BJ (cell line): ENCODE measurements at places on chromosomes 16 and 17.

GRCh38 chr17:38869526-38870258, at the start of gene LASP1:
Gene LASP1 (plus strand): TSS chr17:38870058. CDS start chr17:38870190, 132 bp downstream.
- no peak for DNase-seq

- no peak for DNase-seq
Observed at GRCh38 chr16:86593913-86594620, 15.7 kb downstream of the FOXL1 start.

DNA sequence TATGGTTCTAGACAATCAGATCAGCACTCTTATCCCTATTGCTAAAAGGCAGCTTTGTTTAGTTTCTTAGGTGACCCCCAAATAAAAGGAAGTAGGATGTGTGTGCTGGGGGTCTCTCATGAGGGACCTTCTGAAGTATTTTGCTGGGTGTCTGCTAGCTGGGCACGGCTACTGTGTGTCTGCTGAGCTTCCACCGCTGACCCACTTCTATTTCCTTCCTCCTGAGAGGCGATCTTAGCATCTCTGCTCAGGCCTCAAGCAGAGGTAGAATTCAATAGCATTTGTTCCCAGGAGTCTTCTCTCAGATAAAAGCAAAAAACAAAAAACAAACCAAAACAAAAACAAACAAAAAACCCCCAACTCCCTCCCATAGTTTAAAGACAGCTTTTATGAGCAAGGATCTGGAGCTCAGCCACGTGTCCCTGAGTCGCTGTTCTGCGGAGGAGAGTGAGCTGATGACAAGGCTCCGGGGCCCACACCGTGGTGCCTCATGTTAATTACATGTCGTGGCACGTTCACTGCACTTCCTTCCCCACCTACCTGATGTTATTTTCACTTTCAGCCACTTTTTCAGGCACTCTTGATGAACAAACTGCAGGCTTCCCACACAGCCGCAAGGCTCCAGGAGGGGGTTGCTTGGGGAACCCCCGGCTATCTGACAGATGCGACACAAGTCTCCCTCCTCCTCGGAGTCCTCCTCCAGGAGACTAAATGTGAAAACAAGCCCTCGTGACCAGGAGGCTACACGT, 83.5 kb downstream of the MARCHF10 start:
- no peak for DNase-seq

GRCh38 chr17:17078832-17079231, 36.6 kb downstream of the MPRIP start:
- no peak for DNase-seq

- no peak for DNase-seq
Observed at GRCh38 chr17:60724647-60725046, 47.0 kb downstream of the BCAS3 start.

- no peak for DNase-seq
Observed at GRCh38 chr17:68302066-68302564, 10.8 kb downstream of the ARSG start.

GRCh38 chr16:50384500-50385135, 15.8 kb upstream of the BRD7 start:
- DNase-seq, result no peak

DNA sequence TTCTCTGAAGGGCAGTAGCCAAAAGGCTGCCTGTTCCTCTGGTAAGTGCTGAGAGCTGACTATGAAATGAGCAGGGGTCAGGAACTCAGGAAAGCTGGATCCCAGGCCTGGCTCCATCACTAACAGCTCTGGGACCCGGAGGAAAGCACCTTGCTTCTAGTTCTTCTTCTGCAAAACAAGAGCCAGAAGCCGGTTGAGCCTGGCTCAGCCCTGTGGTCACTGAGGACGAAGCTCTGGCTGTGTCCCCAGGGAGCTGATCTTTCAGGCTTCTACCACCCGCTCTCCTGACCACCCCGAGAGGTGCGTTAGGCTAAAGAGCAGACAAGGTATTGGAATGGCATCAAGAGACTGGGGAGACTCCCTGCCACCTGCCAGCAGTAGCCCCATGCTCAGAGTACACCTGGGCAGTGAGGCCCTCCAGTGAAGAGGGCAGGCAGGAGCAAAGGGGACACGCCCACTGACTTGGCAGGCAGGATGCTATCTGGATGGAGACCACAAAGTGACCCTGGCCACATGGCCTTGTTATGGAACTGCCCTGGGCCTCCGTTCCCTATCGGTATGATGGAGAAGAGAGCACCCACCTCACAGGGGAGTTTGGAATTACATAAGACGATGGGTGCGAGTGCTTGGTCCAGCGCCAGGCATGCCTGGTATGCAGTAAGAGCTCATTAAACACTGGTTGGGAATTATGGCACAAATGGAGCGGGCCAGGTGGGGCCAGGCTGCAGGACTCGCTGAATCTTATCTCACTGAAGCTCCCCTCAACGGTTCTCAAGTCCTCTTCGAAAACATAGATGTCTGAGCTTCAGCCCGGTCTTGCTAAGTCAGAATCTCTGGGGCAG, 61.4 kb downstream of the COG7 start:
- no peak for DNase-seq

GRCh38 chr16:88070989-88071625, 119.9 kb downstream of the BANP start:
- no peak for DNase-seq

- DNase-seq, result no peak
Observed at GRCh38 chr17:33732116-33732515, 439.0 kb upstream of the ASIC2 start.

- peak; percentile 31 for DNase-seq
Observed at GRCh38 chr17:41620583-41621434, 3.6 kb downstream of the KRT17 start.

DNA sequence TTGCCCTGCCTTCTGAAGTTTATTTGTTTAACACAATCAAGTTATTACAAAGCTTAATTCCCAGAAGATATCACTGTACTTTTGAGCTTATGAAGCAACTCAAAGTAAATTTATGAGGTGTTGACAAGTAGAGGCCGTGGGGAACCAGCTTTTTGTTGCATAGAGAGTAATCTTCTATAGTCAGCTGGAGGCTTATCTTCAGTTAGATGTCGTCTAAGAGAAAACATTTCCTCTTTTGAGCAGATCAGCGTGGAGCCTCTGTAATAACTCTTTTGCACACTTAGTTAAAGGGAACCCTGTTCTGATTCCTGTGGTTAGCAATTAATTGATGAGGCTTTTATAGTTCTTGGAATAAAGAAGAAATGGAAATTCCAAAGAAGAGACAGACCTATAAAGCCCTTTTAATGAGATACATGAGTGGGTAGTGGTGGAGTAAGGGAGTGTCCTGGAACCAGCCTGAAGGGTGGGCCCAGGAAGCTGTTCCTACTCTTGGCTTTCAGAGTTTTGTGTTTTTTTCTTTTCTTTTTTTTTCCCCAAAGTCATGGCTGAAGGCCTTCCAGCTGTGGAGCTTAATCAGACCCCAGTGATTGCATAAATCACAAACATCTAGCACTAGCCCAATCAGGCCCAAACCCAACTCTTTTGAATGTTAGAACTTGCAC, 28.9 kb upstream of the MAP3K14 start:
- DNase-seq, result peak; percentile 98

GRCh38 chr17:1931844-1932579, 93.1 kb downstream of the RTN4RL1 start:
- DNase-seq, result no peak

DNA sequence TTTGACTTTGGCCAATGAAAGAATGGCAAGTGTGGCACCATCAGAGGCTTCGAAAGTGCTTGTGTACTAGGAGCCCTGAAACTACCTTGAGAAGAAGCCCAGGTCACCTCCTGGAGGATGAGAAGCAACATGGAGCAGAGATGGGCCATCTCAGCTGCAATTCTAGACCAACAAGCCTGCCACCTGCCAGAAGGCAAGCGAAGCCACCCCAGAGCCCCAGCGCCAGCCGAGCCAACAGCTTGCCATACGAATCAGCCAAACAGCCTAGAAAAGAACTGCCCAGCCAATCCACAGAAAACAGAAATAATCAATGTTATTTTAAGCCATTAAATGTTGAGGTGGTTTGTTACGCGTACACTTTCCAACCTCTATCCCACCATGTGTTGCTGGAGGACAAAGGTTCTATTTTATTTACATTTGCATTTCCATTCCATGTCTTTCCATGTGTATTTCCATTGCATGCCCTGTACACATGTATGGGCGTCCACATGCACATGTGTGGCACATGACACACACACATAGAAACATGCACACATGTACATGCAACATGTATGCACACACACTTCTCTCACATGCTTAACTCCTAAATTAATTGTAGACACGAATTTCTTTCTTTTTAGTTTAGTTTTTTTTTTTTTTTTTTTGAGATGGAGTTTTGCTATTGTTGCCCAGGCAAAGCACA, 144.3 kb upstream of the TNRC6C start:
- no peak for DNase-seq

DNA sequence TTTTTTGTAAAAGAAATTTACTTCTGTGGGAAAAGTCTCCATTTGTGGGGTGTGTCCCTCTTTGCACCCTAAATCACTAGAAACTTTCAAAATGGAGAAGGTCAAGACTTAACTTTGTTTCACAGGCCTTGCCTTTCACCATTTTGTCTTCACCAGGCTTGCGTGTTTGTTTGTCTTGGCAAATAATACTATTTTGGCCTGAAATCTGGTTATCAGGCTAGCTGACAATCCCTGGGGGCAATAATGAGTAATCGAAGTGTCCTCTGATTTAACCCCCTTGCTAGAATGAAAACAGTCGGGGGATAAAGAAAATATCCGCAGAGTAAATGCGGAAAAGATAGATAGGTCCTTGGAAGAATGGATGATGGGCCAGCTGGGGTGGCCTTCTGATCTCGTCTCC, 34.5 kb downstream of the SLC39A11 start:
- no peak for DNase-seq

DNA sequence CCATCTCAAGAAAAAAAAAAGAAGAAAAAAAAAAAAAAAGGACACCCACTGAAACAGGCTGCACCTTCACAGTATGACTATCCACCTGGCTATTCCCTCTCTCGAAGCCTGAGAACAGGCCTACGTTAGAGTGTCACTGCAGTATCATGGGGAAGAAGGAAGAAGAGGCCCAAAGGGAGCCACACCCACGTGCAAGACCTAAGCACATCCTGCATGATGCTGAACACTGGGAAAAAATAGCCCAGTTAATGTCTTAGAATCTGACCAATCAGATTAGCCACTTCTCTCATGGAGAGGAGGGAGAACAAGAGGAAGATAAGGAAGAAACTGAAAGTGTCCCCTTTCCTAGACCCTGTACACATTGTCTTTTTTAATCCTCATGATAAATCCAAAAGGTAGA, 19.5 kb upstream of the MED13 start:
- DNase-seq, result no peak

- no peak for DNase-seq
Observed at GRCh38 chr17:27366437-27366836, 72.5 kb downstream of the WSB1 start.

- DNase-seq, result no peak
Observed at GRCh38 chr16:67158637-67159600, 790 bp downstream of the TRADD start.

DNA sequence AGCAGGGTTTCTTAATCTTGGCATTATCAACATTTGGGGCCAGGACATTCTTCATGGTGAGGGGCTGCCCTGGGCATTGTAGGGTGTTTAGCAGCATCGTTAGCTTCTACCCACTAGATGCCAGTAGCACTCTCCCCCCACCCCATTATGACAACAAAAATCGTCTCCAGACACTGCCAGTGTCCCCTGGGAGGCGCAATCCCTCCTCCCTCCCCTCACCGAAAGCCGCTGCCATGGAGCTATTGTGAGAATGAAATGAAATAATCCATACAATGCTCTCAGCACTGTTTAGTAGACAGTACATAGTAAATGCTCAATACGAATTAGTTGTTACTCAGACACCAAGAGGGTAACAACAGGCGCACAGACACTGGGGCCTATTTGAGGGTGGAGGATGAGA, 502.9 kb downstream of the NPIPA7 start:
- DNase-seq, result no peak

- DNase-seq, result peak; percentile 22
Observed at GRCh38 chr17:21252796-21253645, at the start of gene NATD1. Gene NATD1 (minus strand): TSS chr17:21253410. CDS start chr17:21253264, 146 bp downstream.

GRCh38 chr16:31488468-31489297, 5.8 kb downstream of the SLC5A2 start:
- DNase-seq, result no peak

- no peak for DNase-seq
Observed at GRCh38 chr16:81803332-81803731, 24.2 kb downstream of the PLCG2 start.

DNA sequence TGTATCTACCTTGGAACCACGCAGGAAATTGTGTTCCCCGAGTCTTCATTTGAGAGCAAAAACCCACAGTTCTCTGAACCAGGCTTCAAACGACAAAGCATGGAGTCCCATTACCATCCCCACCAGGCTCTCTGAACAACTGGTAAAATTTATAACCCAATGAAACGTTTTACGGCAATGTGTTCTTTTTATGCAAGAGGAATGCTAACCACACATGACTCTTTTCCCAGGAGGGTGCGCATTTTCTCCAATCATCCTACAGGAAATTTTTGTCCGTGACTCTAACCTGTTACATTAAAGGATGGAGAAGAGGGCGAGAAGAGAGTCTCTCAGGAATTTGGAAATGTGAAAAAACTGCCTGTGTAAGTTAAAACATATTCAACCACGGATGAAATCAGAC, 17.8 kb downstream of the STX8 start:
- no peak for DNase-seq

DNA sequence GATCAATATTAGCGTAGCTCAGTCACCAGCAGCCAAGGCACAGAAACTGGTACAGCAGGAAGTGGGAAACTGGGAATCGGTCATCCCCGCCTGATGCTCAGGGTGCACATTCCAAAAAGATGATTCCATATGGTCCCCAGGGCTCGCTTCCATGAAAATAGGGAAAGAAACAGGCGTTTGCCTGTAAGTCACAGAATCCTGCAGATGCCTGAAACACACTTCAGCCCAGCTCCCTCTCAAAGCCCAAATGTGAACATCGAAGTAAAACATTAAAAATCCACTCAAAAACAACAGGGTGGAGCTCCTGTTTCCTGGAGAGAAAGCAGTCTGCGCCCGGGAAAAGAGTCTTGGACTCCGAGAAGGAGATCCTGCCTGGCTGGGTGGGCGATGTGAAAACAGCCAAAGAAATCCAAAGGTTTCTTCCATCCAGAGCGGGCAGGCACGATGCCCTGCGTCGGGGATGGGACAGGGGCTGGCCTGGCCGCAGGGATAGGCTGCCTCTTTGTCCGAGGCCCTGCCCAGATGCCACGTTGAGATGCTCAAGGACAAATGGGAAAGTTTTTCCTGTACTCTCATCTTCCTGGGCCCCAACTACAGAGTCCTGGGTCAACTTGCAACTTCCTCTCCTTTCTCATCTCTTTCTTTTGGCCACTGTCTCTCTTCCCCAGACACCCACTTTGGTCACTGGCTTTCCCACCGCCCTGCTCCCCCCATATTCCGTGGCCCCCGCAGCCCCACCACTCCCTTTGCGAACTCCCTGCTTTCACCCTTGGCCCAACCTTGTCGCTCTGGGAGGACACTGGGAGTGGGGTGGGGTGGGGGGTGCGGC, 743 bp downstream of the WIPI1 start:
- peak; percentile 43 for DNase-seq
